ENCODE measurements at places on chromosomes 12 and 14.

GRCh38 chr12:52988898-52989297 is 17.4 kb upstream of the EIF4B start:
- DNase-seq = no peak

- peak; percentile 47 for DNase-seq
These were observed 895 bp downstream of the SLC7A8 start for GRCh38 chr14:23182372-23183157.

- no peak for DNase-seq
These were observed 23.5 kb upstream of the NEDD1 start for GRCh38 chr12:96883571-96883970.

DNA sequence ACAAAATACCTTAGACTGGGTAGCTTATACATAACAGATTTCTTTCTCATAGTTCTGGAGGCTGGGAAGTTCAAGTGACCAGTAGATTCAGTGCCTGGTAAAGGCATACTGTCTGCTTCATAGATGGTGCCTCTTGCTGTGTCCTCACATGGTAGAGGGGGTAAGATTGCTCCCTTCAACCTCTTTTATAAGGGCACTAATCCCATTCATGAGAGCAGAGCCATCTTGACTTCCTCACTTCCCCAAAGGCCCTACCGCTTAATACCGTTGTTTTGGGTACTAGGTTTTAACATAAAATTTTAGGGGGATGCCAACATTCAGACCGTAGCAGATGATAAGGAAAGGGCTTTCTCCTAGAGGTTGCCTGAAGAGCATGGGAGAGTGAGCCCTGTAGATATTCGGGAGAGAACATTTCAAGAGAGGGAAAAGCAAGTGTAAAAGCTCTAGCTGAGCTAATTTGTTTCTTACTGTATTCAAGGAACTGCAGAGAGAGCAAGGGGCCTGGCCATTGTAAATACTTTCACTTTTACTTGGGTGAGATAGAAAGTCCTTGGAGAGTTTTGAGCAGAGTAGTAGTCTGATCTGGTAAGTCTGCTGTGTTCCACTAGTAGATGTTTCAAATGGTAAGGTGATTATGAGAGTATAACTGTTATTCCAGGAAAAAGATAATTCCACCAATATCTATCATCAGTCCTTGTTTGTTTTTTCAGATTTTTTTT is 27.3 kb downstream of the FRS2 start:
- DNase-seq = no peak

DNA sequence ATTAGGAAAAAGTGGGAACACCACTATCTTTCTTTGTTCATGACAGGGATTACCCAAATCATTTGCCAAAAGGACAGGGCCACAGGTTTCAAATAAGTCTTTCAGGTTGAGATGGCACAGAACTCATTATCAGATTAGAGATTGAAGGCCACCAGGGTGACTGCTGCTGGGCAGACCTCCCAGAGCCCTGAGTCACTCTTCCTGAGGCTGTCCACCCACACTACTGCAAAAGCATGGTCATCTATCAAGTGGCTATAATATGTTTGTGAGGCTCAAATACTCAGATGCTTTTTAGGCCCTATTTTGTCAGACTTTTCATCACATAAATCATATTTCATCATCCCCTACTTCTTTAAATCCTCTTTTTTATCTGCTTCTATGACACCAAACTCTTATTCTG is 155.3 kb upstream of the CCDC196 start:
- no peak for DNase-seq

DNA sequence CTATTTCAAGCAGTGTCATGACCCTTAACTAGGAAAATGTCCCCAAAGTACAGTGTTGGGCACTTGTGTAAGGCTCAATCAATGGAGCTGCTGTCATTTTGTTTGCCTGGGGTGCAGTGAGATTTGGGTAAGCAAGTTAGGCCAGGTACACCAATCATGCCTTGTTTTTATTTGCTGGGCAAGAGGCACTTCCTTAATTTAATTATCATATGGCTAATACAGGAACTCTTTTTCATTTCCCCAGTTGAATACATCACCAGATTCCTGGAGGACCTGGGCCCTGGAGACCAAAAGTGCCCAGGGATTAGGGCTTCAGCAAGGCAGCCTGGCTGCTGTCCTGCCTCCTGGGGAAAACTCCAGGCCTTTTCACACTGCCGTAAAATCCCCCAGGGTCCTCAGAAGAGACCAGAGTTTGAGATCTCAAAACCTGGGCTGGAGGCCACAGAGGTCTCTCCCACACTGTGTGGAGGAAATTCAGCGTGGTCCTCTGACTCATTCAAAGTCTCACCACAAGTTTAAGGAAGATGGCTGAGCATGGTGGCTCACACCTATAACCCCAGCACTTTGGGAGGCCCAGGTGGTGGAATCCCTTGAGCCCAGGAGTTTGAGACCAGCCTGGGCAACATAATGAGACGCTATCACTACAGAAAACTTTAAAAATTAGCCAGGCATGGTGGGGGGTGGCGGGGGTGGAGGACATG is 28.4 kb upstream of the FOXN3 start:
- peak; percentile 53 for DNase-seq

DNA sequence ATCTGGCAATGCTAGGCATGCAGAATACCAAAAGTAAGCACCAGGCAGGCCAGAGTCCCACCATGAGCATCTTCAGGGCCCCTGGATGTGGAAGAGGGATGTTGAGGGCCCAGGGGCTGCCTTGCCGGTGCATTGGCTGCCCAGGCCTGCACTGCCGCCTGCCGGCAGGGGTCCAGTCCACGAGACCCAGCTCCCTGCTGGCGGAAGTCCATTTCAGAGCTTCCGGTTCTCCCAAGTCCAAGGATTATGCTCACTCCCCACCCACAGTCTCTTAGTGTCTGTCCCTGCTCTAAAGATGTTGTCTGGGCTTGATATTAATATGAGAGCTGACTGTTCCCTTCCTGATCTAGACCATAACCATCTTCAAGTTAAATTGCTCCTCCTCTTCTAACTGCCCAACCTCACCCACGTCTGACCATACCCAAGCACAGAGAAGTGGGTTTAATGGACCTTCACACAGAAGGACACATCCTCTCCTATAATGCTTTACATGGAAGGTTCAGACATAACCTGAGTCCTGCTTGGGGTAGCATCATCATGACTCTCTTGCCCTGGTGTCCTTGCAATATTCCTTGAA is 117.4 kb downstream of the DAD1 start:
- DNase-seq = no peak

- no peak for DNase-seq
These were observed 55.5 kb upstream of the PARP11 start for GRCh38 chr12:3928538-3929184.

DNA sequence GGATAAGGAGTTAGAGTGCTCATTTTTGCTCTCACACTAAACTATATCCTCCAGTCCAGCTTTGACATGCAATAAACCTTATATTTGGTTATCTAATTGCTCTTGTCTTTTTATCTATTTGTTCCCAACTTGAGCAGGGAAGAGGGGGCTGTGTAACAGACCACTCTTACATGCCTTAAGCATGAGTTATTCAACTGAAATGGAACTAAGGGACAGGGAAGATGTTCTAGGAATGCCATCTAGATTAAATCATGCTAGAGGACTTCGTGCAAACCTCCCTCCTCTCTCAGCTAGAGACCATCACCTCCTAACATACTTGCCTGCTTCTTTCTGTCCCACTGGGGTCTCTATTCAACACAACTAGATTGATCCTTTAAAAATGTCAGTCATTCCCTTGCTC is 20.6 kb downstream of the SPX start:
- DNase-seq = no peak

DNA sequence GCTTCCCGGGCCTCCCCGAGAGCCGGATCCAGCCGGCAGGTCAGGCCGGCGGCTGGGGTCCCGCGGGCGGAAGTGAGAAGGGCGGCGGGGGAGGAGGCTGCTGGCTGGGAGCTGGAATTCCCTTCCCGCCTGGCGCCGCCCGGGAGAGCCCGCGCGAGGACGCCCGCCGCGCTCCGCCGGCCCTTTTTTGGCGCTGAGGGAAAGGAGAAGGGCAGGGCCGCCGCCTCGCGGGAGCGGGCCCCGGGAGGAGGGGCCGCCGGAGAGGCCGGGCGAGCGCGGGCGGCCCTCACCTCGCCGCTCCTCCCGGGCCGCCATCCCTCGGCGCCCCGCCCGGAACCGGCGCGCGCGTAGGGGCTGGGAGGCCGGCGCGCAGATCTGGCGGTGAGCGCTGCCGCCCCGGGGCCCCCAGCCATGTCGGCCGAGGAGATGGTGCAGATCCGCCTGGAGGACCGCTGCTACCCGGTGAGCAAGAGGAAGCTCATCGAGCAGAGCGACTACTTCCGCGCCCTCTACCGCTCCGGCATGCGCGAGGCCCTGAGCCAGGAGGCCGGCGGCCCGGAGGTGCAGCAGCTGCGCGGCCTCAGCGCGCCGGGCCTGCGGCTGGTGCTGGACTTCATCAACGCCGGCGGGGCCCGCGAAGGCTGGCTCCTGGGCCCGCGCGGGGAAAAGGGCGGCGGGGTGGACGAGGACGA is at the start of the genes KLHL42 and MANSC4:
Gene KLHL42 (plus strand): TSS at position 314 of the 692 bp plus-strand sequence. CDS start 98 bp downstream, at position 412.
Gene MANSC4 (minus strand): TSS at position 317 of the 692 bp plus-strand sequence. CDS start 8,960 bp downstream, outside the sequence.
- peak; percentile 67 for DNase-seq

- no peak for DNase-seq
These were observed 786 bp downstream of the SLC25A47 start for GRCh38 chr14:100323942-100324307.

- DNase-seq = no peak
These were observed 47.7 kb upstream of the HECTD1 start for GRCh38 chr14:31255286-31255685.

DNA sequence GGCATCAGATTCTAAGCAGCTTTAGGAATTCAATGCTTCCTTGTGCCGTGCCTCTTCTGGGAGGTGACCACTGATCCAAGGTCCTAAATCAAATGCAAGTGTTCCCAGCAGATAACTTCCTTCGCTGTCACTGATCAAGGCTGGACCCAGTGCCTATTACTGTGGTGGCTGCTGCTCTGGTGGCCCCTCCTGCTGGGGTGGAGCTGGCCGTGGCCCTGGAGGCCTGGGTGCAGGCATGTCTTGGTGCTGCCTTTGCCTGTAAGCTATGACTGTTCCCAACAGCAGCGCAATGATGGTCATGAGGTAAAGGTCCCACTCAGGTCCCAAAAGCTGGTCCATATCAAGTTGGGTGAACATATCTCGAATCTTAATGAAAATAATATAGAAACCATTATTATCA is 56.8 kb downstream of the SEL1L start:
- no peak for DNase-seq

- DNase-seq = peak; percentile 51
These were observed 521 bp downstream of the MAP4K5 start for GRCh38 chr14:50531595-50532501.

- no peak for DNase-seq
These were observed 499.3 kb downstream of the TMEM132D start for GRCh38 chr12:129404556-129404955.

All from activated naive CD8-positive, alpha-beta T cell treated with anti-CD3 and anti-CD28 coated beads, Interleukin-2, amount 50 U/mL, for 24 hours (primary cell).